ENCODE measurements at places on chromosomes 12 and 14. TPM values are rescaled to one million over a fixed set of nuclear protein-coding genes. Genes with fewer than 3 reads are reported as not detected.

DNA sequence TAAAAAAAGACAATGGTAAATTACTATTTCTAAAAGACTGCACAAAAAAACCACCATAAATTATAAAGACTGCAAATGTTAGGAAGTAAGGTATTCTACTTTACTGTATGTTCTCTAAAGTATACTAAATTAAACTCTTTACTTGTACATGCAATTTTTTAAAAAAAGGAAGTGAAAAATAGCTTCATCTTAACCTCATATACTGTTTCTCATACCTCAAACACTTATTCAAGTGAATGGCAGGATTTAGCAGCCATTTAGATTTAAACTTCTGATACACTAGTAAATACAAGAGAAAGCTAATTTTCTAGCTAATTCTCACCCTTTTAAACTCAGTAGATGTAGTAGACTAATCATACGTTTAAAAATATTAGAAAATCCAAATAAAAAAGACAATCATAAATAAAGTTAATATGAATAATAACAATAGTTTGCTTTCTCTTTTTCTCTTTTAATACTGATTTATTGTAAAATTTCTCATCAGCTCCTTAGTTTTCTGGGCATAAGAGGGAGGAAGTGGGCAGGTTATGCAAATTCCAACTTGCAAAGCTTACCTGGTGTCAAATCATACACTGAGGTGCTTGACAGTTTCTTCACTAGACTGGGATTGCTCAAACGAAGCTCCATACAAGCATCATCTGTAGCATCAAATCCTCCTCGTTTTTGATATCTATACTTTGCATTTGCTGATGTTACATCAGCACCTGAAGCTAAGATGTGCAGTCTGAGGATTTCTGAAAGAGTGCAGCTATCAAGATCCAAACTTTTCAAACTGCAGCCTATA lies 71.0 kb upstream of the CFL2 start:
- DNase-seq = no peak

- DNase-seq = peak; percentile 47
Observed at GRCh38 chr14:65103150-65103760, 938 bp upstream of the MAX start.

DNA sequence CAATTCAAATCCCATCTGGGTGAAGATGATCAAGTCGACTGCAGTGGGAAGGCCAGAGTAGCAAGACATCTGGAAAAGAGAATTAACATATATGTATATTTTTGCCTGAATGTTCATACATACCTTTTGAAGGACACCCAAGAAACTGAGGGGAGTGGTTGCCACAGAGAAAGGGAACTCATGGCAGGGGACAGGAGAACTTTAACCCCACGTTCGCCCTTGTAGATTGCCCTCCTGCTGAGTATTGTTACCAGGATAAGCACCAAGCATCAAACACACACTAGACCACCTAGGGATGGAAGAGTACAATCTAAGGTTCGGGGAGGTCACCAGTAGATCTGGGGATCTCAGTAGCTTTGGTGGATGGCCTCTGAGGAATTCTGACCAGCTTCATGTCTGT lies 9.7 kb downstream of the KRT1 start:
- no peak for DNase-seq

GRCh38 chr14:94027566-94028449 lies 1.7 kb downstream of the OTUB2 start:
- DNase-seq = no peak

- DNase-seq = peak; percentile 70
Observed at GRCh38 chr12:570435-570920, 92.8 kb downstream of the NINJ2 start.

GRCh38 chr12:63450816-63451215 lies 217.5 kb downstream of the DPY19L2 start:
- DNase-seq = no peak

DNA sequence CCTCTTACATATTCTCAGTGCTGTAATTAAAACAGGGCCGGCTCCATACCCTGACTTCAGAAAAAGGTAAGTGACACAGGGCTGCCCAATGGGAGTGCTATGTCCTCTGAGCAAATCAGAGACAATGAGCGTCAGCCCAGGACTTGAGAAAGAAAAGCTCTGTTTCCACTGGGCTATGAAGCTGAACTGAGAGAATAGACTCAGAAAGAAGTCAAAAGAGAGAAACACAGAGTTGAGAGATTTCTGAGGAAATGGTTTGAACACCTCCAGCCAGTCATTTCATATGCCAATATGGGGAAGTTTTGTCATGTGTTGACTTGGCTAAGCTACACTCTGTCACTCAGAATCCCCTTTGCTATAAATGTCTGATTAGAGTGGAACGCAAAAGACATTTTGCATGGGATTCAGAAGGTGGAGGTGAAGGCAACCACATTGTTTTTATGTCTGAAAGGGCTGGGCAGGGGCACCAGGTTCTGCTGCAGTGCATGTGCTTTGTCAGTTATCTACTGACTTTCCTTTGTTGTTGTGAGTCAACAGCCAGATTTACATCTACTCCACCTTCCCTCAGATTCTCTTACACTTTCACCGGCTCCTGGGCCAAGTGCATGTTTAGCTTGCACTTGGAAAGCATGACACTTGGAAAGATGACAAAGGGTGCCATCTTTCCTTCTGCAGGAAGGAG lies 313.3 kb downstream of the DUSP6 start:
- DNase-seq = no peak

DNA sequence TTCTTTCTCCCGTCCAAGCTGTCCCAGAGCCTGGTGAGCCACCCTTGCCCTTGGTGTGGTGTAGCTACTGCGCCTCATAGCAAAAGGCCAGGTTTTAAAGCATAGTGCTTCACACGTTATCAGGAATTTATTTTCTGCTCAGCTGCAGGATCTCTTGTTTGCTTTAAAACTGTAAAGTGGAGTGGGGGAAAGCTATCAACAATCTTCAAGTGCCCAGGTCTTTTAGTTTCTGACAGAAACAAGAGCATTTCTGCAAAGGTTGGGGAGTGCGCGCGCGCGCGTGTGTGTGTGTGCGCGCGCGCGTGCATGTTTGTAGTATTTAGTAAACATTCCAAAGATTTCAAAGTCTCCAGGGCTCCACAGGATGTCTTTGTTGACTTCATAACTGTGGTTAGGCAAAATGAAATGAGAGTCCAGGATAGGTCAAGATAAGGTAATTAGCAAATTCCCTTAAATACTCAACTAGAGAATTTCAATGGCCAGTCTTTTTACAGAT lies 45.5 kb downstream of the EML1 start:
- DNase-seq = peak; percentile 88

DNA sequence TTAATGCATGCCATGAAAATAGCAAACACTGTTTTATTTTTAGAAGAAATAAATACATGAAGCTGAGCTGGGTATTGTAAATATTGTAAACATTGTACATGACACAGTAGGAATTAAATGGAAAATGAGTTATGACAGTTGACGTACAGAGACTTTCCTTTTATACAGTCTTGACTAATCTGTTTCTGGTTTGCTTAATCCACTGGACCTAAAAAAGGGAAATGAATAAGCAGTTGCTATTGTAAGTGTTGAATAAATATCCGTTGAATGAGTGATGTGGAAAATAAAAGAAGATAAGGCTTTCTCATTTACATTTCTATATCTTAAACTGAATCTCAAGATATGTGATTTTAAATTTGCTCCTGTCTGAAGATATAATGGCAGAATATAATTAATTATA lies 15.0 kb downstream of the PMCH start:
- DNase-seq = no peak

- no peak for DNase-seq
Observed at GRCh38 chr12:122902854-122903692, 7.1 kb upstream of the VPS37B start.

GRCh38 chr14:47365233-47365632 lies 310.2 kb downstream of the MDGA2 start:
- DNase-seq = peak; percentile 55

DNA sequence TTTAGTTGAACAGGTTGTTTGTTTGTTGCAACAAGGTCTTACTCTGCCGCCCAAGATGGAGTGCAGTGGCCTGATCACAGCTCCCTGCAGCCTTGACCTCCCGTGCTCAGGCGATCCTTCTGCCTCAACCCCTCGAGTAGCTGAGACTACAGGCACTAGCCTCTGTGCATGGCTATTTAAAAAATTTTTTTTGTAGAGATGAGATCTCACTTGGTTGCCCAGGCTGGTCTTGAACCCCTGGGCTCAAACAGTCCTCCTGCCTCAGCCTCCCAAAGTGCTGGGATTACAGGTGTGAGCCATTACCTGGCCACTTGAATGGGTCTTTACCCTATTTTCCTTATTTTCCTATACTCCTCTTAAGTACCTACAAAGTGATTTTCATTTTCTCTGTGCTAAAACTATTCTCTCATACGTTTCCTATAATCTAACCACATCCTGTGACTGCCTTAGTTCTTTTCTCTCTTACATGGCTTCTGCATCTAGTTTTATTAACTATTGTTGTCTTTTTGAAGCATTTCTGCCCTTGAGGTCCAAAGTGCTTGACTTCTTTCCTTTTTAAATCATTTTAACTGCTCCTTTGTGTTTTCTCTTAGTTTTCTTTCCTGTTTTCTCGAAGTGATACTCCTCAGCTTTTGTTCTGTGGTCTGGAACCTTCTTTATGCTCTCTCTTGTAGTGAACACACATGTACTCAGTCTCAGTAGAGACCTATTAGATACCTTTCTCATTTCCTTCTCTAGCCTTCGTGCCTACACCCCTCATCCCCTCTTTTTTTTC lies 14.1 kb downstream of the GPX2 start:
- no peak for DNase-seq

- DNase-seq = no peak
Observed at GRCh38 chr14:75044322-75044721, 6.9 kb downstream of the MLH3 start.

DNA sequence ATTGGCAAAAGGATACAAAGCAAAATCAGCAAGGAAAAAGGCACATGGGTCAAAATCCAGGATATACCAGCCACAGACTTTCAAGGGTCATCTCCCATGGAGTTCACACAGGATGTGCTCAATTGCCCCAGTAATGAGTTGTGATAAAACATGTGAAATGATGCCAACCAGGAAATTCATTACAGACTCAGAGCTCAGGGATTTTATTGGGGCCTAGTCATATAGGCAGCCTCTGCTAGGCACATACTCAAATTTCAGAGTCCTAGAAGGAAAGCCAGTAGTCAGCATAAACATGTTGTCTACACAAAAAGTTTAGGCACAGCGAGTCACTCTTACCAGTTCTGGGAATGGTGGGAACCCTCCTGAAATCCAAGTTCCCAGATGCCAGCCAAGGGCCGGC lies 64.4 kb upstream of the OSBPL8 start:
- DNase-seq = no peak

GRCh38 chr12:67671419-67671818 lies 22.9 kb downstream of the DYRK2 start:
- DNase-seq = no peak

DNA sequence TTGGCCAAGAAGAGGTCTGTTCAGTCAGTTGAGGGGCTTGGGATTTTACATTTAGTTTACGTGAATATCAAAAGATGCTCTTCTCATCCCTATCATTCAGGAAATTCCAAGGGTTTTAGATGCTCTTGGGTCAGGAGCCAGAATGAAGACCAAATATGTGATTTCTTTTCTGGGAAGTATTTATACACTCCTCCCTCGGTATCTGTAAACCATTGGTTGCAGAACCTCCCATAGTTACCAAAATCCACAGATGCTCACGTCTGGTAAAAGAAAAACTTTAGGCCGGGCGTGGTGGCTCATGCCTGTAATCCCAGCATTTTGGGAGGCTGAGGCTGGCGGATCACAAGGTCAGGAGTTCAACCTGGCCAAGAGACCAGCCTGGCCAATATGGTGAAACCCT lies 75.9 kb downstream of the TNFAIP2 start:
- no peak for DNase-seq

- DNase-seq = no peak
Observed at GRCh38 chr12:92619730-92620684, 82.8 kb upstream of the PLEKHG7 start.

DNA sequence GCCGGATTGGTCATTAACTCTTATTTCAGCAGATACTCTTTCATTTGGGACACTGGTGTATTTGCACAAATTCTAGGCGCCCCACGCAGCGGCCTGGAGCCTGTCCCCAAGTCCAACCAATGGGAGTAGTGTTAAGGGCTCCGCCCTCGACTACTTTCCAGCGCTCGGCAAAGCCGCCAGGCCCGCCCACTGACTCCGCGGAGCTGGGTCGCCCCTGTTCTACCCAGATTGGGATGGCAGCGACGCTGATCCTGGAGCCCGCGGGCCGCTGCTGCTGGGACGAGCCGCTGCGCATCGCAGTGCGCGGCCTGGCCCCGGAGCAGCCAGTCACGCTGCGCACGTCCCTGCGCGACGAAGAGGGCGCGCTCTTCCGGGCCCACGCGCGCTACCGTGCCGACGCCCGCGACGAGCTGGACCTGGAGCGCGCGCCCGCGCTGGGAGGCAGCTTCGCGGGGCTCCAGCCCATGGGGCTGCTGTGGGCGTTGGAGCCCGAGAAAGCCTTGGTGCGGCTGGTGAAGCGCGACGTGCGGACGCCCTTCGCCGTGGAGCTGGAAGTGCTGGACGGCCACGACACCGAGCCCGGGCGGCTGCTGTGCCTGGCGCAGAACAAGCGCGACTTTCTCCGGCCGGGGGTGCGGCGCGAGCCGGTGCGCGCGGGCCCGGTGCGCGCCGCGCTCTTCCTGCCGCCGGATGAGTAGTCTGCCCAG lies at the start of gene ACOT6:
TSS of gene ACOT6 (plus strand) at position 179 of the 707 bp plus-strand sequence. CDS start at position 234, 55 bp downstream.
- DNase-seq = peak; percentile 90

GRCh38 chr14:88866305-88866704 lies 41.9 kb downstream of the TTC8 start:
- peak; percentile 7 for DNase-seq

ZC2HC1C gene
- total RNA-seq = 0.90 TPM

SELPLG gene
- not detected for total RNA-seq

CD163 gene
- total RNA-seq = not detected

BCAT1 gene
- total RNA-seq = 287 TPM

B4GALNT1 gene
- total RNA-seq = 0.28 TPM

ABHD12B gene
- total RNA-seq = not detected

KCNK13 gene
- not detected for total RNA-seq

MDM2 gene
- 93.8 TPM for total RNA-seq

KRT2 gene
- not detected for total RNA-seq

HVCN1 gene
- total RNA-seq = 12.0 TPM

IL26 gene
- not detected for total RNA-seq

PIWIL1 gene
- not detected for total RNA-seq

HPD gene
- total RNA-seq = not detected

EGLN3 gene
- total RNA-seq = 65.0 TPM

TMEM229B gene
- total RNA-seq = 0.12 TPM
